ENCODE measurements at places on chromosomes 6 and 20.
A peak's percentile ranks its signal among the peaks of the same experiment; 100 is the strongest.

GRCh38 chr6:162713974-162714780 lies 13.4 kb downstream of the PRKN start:
- DNase-seq: no peak

GRCh38 chr6:4463236-4463635 lies 313.0 kb upstream of the CDYL start:
- no peak for DNase-seq

- DNase-seq: no peak
Measured at GRCh38 chr20:3909952-3910366, 20.8 kb downstream of the PANK2 start.

DNA sequence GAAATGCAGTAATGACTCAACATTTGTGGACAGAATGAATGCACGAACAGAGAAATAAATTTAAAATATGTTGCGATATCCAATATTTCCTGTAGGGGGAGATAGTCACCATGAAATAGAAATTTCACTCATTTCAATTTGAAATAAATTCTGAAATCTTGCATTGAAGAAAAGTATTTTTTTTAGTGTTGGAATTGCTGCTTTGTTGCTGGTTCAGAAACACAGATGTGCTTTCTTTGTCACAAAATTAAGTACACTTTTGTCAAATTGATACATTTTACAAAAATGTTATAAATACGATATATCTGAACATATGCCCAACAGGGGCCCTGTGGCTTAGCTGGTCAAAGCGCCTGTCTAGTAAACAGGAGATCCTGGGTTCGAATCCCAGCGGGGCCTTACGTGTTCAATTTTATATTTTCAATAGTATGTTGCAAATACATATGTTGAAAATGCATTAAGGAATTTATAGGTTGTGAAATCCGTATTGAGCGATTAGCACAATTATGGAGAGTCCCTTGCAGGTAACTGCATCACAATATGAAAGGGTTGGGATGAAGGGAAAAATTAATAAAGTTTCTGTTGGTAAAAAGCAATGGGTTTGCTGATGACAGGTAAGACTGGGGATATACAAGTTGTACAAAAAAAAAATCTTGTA lies 85.4 kb upstream of the PRSS16 start:
- DNase-seq: no peak

- DNase-seq: no peak
Measured at GRCh38 chr6:49328051-49328744, 134.9 kb downstream of the MMUT start.

GRCh38 chr20:37990571-37991151 lies 42.6 kb downstream of the TTI1 start:
- peak; percentile 60 for DNase-seq

DNA sequence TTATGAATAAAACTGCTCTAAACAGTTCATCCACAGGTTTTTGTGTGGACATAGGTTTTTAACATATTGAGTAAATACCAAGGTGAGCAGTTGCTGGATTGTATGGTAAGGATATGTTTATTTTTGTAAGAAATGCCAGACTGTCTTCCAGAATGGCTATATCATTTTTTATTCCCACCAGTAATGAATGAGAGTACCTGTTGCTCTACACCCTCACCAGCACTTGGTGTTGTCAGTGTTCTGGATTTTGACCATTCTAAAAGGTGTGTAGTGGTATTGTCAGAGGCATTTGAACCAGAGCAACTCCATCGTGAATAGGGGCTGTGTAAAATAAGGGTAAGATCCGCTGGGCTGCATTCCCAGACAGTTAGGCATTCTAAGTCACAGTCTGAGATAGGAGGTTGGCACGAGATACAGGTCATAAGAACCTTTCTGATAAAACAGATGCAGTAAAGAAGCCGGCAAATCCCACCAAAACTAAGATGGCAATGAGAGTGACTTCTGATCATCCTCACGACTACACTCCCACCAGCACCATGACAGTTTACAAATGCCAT lies 12.9 kb upstream of the NT5E start:
- DNase-seq: no peak

DNA sequence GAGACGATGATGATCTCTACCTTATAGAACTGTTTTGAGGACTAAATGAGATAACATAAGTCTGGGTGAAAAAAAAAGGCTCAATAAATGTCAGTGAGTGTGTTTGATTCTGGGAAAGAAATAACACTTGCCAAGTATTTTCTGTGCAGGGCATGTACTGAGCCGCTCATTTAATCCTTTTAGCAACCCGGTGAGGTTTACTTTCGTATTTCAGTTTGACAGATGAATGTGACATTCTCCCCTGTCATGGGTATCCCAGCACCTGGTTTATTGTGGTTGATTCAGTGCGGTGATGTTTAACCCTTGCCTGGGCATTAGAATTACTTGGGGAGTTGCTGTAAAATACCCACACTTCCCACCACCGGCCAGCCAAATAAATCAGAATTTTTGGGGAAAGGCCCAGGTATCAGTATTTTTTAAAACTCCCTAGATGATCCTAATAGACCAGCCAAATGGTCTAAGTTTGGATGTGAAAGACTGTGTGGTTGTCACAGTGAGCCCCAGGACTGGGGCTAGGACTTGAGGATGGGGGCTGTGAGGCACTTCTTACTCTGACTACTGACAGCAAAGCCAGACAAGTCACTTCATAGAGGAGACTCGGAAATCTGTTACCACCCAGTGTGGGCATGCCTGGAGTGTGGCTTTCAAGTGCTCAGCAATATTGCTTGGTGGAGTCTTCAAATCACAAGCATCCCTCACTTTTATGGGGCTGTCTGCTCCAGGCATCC lies 100.2 kb upstream of the KCNG1 start:
- DNase-seq: no peak

DNA sequence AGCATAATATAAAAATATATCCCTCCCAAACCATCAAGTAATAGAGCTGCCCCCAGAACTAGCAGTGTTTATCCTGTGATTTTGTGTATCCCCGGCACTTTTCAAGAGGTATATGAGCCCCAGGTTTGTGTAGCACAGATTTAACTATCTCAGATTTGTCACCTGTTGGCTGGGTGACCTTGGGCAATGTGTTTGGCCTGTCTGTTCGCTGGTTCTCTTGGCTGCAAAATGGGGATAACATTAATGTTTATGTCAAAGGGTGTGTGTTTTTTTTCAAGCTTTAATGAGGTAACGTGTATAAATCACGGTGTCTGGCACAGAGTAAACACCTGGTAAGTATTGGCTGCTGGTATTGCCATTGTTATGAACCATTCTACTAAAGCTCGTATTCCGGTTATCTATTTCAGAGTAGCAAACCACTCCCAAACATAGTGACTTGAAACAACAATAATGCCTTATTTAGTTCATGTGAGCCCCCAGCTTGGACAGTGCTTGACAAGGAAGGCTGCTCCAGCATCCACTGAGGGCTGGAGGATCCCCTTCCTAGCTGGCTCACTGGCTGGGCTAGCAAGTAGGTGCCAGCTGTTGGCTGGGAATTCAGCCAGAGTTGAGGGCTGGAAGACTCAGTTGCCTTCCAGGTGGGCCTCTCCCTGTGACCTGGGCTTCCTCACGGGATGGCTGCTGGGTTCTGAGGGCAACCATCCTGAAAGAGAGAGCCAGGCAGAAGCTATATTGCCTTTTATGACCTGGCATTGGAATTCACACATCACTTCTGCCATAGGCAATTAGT lies 36.2 kb downstream of the PDRG1 start:
- no peak for DNase-seq

- peak; percentile 32 for DNase-seq
Measured at GRCh38 chr20:20362774-20363433, 5.0 kb upstream of the INSM1 start.

DNA sequence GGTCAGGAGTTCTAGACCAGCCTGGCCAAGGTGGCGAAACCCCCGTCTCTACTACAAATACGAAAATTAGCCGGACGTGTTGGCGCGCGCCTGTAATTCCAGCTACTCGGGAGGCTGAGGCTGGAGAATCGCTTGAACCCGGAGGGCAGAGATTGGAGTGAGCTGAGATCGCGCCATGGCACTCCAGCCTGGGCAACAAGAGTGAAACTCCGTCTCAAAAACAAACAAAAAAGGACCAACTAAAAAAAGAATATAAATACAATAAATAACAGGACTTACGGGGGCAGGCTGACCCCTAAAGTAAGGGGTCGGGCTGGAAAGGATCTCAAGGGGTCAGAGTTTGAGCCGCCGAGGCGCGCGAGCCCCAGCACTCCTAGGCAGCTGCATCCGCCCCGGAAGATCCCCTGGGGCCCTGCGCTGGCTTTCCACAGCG lies 509 bp upstream of the TPD52L2 start:
- DNase-seq: no peak

DNA sequence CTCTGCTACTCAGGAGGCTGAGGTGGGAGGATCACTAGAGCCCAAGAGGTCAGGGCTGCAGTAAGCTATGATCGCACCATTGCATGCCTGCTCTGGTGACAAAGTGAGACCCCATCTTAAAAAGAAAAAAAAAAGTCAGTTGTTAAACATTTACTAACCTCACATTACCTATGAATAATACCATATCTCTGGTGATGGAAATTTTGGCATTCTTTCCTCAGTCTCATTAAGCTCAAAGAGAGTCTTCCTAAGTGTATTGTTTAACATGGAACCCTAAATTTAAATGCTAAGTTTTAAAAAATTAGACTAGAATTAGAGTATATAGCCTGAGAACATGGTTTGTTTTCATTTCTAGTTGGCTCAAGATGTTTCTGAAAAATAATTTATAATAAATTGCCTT lies 11.3 kb upstream of the BFSP1 start:
- no peak for DNase-seq

GRCh38 chr6:39929733-39930461 lies 4.4 kb downstream of the MOCS1 start:
- DNase-seq: no peak

DNA sequence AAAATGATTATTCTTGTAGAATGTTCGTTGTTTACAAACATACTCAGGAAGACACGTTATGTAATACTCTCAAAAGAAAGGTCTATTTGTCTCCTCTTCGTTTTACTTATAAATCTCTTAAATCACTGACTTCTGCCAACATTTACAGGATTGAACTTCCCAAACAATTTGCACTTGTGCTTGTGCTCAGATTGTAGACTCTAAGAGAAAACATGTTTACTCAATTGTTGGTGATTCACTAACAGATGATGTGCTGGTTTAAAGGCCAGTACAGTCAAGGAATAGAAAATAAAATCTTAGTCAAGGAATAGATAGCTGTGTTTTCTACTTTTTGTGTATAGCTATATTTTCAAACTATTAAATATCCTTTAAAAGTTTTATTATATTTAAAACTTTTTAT lies 172.8 kb downstream of the GJA1 start:
- no peak for DNase-seq

DNA sequence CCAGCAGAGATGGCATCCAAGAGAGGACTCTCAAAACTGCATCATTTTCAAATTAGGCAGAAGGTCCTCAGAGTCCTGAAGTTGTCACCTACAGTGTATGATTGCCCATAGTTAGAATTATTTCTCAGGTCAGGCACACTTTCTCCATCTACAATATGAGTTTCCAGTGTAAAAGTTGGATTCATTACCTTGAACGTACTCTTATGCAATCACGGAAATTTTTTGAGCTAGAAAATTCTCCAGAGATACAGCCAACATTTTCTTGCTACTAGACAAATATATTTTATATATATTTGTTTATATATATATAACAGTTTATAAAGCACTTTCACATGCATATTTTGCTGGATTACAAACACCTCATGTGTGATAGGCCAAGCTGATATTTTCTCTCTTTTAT lies 29.4 kb upstream of the SERPINB1 start:
- no peak for DNase-seq

DNA sequence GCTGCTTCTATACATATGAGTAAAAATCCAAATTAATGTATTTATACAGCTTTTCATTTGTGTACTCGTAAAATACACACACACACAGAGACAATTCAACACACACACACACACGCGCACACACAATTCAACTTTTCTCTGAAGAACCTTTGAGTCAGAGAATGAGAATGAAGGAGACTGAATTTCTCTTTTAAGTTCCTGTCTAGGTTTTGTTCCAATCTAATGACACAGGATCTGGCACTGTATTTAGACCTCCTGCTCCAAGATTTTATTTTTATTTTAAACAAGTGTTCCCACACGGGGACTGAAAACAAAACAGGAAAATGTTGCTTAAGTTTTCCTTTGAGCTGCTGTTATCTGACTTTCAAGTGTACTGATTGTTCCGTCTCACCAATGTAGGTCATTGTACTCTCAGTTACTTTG lies 250.8 kb downstream of the LAMA2 start:
- no peak for DNase-seq

DNA sequence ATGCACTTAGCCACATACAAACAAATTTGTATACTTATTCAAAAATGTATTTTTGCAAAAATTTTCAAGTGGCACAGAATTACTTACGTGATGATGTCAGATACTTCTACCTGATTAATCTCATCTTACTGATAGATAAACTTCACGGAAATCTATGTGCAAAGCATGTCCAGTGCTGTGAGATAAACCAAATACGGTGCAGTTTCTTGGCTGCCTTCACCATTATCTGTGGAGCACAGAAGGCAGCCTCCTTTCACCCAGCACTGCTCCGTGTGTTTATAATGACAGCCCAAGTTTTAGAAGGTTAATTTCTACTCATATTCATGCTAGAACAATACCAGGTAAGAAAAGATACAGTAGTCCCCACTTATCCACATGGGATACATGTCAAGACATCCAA lies 59.0 kb upstream of the PDE10A start:
- no peak for DNase-seq

DNA sequence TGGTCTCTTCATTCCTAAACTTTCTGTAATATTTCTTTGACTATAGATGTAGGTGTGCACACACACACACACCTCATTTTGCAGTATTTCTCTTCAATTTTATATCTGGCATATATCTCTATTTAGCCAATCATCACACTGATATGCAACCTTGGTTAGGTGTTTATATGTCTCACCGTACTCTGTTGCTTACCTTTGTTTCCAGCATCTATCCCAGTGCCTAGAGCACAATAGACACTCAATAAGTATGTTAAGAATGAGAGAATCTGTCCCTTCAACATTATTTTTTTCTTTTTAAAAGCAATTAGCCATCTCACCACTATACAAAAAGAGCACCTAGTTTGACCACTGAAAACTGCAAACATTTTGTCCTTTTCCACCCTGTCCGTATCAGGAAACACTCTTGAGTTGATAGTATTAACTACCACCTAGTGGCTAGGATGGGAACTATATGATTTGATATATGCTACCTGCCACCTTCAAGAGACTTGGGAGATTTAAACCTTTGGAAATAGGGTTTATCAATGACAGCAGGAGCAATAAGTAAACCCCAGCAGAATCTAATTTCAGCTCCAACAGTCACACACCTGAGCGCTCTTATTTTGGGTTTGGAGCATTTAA lies 48.7 kb upstream of the RSPO3 start:
- peak; percentile 46 for DNase-seq

GRCh38 chr6:138328210-138328609 lies 49.5 kb upstream of the SMIM28 start:
- no peak for DNase-seq

- DNase-seq: no peak
Measured at GRCh38 chr6:3670356-3670755, 81.2 kb downstream of the PXDC1 start.

- DNase-seq: no peak
Measured at GRCh38 chr6:36934901-36935300, 19.6 kb upstream of the PI16 start.

DNA sequence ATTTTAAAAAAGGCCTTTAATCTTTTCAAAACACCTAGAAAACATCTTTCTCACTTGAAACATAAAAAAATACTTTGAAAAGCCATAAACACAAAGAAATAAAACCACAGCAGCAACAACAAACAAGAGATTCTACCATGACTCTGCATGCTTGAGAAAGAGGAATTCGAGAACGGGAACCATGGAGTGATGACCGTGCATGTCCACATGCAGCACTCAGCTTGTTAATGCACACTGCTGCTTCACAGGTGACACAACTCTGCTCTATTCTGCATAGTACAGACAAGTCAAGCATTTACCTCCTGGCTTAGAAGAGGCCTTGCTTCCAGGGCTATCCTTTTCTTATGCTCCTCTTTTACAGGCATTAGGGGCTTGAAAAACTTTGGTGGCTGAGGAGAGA lies 64.9 kb upstream of the NUP153 start:
- DNase-seq: no peak

All from T47D (cell line).